T-helper 17 cell (primary cell): ENCODE measurements at places on chromosomes 6 and 20.

- DNase-seq, result no peak
These were observed 4.7 kb downstream of the LINC00237 start for GRCh38 chr20:21101453-21101931.

GRCh38 chr6:35292494-35292893 is 5.1 kb upstream of the DEF6 start:
- no peak for DNase-seq

DNA sequence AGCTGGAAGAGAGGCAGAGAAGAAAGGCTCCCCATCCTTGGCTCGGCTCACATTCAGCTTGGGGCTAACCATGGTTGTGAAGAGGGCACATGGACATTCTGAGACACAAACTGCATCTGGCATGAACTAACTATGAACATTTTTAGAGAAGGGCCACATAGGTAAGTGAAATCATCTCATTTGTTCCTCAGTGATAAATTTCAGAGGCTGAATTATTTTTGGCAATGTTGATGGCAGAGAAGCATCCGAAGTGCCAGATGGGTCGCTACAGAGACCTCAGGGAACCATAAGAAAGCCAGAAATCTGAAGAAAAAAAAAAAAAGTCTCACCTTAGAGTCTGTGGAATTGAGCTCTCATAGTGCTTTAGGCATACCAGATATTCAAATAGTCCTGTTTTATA is 49.2 kb upstream of the FABP7 start:
- DNase-seq, result no peak

- no peak for DNase-seq
These were observed 93.0 kb downstream of the TBC1D7 start for GRCh38 chr6:13235339-13235738.

GRCh38 chr6:101113468-101114260 is 232.5 kb upstream of the ASCC3 start:
- no peak for DNase-seq

DNA sequence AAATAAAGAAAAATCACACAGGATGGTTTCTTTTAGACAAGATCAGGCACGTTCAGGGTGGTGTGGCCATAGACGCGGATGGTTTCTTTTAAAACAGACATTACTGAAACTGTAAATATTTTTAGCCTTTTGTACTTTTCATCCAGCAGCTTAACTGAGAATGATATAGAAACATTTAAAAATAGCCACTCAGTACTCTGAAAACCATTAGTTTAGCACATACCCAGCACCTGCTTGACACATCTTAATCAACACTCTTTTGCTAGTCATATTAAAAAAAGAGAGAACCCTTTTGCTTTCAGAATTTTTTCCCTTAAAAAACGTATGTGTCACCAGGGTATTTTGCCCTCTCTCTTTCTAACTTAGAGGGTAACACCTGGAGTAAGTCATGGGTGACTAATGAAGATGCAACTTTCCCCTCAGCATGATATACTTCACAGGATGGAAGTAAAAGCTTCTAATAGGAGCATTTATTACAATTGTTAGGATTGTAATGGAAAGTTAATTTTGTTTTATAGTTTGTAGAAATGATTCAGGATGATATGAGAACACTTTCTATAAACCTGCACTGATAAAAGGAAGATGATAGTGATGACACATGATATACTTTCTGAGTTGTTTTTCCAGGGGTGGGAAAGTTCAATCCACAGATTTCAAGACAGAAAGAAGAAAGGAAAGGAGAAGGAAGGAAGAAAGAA is 45.2 kb downstream of the BACH2 start:
- DNase-seq, result no peak

GRCh38 chr6:35321091-35321490 is 21.3 kb upstream of the PPARD start:
- DNase-seq, result no peak
